ENCODE measurements at places on chromosomes 4 and X. TPM values are rescaled to one million over a fixed set of nuclear protein-coding genes. Genes with fewer than 3 reads are reported as not detected.

PRSS12 gene
- total RNA-seq: 7.1 TPM

ADAM29 gene
- total RNA-seq: not detected

TLR2 gene
- total RNA-seq: 3.6 TPM

CT83 gene
- total RNA-seq: not detected

CPLX1 gene
- 0.13 TPM for total RNA-seq

DTHD1 gene
- not detected for total RNA-seq

RTL3 gene
- total RNA-seq: 1.3 TPM

IL2 gene
- not detected for total RNA-seq
